ENCODE measurements at places on chromosomes 5 and 9.

- no peak for DNase-seq
Observed at GRCh38 chr9:92189782-92190535, 74.7 kb upstream of the SPTLC1 start.

DNA sequence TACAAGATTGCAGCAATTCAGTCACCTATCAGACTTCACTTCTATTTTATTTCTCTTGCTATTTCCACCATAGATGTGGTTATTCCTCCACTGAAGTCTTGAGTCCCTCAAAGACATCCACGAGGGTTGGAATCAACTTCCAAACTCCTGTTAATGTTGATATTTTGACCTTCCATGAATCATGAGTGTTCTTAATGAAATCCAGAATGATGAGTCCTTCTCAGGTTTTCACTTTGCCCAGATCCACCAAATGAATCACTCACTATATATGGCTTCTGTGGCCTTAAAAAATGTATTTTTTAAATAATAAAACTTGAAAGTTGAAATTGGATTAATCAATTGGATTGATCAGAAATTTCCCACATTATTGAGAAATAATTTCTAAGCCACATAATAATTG lies 1821.0 kb downstream of the EFNA5 start:
- DNase-seq, result no peak

GRCh38 chr9:124716808-124717207 lies 54.3 kb downstream of the NR6A1 start:
- no peak for DNase-seq

DNA sequence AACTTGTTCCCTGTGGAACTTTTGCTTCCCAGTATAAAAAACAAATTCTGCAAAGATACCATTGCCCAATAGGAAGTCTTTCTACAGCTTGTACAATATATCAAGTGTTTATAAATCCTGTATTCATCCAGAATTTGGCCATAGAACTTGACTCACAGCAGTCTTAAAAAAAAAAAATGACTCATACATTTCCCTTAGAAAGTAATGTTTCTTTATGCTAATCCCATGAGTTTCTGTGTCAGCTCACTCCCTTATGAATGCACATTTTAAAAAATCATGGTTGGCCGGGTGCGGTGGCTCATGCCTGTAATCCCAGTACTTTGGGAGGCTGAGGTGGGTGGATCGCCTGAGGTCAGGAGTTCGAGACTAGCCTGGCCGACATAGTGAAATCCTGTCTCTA lies 89.3 kb upstream of the DMRT1 start:
- DNase-seq, result no peak

DNA sequence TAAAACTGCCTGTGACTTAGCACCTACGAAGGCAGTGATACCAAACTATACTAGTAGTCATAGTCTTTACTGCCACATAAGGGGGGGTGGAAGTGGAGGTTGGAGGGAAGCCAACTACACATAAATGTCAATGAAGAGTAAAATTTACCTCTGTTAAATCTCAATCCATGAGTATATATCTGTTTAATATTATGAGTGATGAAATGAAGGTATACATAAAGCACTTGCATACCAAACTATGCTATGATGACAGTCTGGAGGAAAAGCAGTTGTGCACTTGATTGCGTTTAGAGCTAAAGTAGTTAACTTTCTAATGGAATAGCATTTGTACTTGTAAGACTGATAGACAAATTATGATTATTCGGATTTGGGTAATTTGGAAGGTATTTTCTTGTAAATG lies 129.2 kb upstream of the POU5F2 start:
- DNase-seq, result no peak

DNA sequence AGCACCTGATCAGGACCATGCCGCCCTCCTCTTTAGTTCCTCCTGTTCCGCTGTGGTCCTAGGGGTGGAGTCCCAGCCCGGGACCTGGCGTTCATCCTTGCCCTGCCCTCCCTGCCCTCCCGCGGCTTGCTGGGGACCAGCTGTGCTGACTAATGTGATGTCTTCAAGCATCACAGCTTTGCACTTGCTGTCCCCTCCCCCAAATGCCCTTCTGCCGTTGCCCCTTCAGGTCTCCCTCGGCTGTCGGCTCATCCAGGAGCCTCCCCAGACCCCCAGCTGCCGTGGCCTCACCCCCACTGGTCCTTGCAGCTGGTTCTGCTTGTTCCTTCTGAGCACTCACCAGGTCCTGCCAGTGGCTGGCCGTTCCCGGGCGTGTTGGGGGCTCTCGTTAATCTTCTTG lies 19.9 kb downstream of the RXRA start:
- DNase-seq, result no peak

- no peak for DNase-seq
Observed at GRCh38 chr9:115880221-115880885, 273.2 kb upstream of the PAPPA start.

- no peak for DNase-seq
Observed at GRCh38 chr5:93073547-93073946, 507.5 kb downstream of the NR2F1-AS1 start.

GRCh38 chr9:130607640-130608420 lies 28.5 kb downstream of the FUBP3 start:
- no peak for DNase-seq

GRCh38 chr5:82704381-82704780 lies 372.8 kb downstream of the TMEM167A start:
- DNase-seq, result no peak

GRCh38 chr5:125033602-125034001 lies 287.2 kb upstream of the ZNF608 start:
- DNase-seq, result no peak

DNA sequence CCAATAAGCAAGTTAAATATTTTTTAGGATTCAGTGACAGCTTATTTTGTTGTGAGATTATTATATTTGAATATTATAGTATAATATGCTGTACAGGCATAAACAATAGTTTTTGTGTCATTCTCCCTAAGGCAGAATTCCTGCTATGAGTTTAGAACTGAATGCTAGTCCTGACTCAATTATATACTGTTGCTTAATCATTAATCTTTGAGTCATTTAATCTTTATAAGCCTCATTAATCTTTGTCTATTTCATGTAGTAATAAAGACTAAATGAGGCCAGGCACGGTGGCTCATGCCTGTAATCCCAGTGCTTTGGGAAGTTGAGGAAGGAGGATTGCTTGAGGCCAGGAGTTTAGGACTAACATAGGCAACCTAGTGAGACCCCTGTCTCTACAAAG lies 3.6 kb upstream of the DCP2 start:
- DNase-seq, result no peak

GRCh38 chr5:2752059-2752820 lies 763 bp upstream of the IRX2 start:
- DNase-seq, result peak; percentile 82
